ENCODE measurements at places on chromosomes 16 and 17.

- DNase-seq, result no peak
These were observed 6.8 kb downstream of the ELOB start for GRCh38 chr16:2770057-2770951.

DNA sequence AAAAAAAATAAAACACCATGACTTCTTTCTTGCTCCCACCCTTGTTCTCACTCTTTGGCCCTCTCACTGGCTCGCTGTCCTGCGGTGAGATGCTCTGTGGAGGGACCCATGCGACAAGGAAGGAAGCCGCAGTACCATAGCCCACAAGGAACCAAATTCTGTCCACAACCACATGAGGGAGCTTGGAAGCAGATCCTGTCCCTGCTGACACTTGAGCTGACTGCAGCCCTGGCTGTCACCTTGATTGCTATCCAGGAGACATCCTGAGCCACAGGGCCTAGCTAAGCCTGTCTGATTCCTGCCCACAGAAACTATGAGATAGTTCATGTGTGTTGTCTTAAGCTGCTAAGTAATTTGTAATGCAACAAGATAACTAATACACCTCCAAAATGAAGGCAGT, 4.8 kb upstream of the MT2A start:
- no peak for DNase-seq

- no peak for DNase-seq
These were observed 8.4 kb downstream of the CHST6 start for GRCh38 chr16:75486676-75487313.

GRCh38 chr17:42283241-42284023, 4.9 kb upstream of the STAT5A start:
- no peak for DNase-seq

DNA sequence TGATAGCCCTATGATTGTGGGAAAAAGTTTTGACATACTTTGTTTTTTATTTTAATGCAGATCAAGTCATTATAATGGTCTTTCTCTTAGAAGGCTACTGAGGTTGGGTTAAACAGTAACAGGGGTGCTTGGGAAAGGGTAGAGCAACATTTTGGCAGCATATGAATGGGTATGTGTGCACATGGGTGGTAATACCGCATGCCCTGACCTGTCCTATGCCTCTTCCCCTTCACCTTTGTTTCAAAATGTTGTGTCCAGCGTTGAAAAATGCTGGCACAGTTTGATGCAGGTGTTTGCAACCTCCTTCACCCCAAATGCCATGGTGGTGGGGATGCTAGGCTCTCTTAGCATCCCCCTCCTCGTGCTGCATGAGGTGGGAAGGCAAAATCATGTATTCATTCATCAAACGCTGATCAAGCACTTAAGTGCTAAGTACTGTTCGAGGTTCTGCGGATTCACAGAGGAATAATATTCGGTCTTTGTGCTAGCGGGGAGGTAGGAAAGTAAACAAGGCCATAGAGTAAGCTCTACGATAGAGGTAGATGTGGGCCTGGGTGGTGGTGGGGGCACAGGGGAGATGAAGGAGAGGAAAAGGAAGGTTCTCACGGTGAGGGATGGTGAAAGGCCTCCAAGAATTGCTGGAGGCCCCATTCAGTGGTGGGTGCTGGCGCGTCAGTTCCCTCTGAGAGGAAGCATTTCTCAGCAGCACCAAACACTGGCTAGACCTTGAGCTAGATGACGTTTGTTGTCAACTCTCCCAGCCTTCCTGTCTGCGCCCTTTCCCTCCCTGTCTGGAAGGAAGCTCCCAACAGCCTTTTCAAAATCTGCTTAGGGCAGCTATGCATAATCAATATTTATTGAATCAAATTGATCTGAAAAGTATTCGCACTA, 13.3 kb upstream of the MARCHF10 start:
- DNase-seq, result no peak

- DNase-seq, result no peak
These were observed 1.4 kb upstream of the CD2BP2 start for GRCh38 chr16:30356401-30357084.

GRCh38 chr17:75088465-75089417, 987 bp downstream of the SLC16A5 start:
- DNase-seq, result no peak

All from activated CD4-positive, alpha-beta T cell treated with anti-CD3 and anti-CD28 coated beads for 4 hours (primary cell).